ENCODE measurements at places on chromosomes 1 and 21.

- peak; percentile 47 for DNase-seq
Measured at GRCh38 chr1:51192213-51192843, 43.7 kb upstream of the RNF11 start.

DNA sequence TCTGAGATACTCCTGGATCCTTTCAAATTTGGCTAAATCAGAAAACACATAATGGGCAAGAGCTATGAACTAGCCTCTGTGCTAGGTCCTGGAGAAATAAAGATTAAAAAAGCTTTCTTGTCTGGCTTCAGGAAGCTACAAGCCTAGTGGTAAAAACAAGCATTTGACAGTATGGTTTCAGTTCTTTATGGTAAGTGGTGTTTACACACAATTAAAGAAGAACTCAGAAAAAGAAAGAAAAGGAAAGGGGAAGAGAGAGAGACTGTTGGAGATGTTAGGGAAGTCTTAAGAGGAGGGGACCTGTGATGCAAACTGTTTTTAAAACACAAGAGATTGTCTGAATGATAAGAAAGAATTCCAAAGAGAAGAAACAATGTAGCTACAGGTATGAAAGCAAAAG, 1.8 kb downstream of the OR10J1 start:
- no peak for DNase-seq

- no peak for DNase-seq
Measured at GRCh38 chr1:57800376-57800775, 376.5 kb upstream of the DAB1 start.

- DNase-seq: peak; percentile 44
Measured at GRCh38 chr1:44903011-44903680, 60.1 kb upstream of the PTCH2 start.

- DNase-seq: no peak
Measured at GRCh38 chr1:19416921-19417470, 68.3 kb downstream of the CAPZB start.

GRCh38 chr1:158801396-158801795, 20.4 kb upstream of the OR6N2 start:
- DNase-seq: no peak

DNA sequence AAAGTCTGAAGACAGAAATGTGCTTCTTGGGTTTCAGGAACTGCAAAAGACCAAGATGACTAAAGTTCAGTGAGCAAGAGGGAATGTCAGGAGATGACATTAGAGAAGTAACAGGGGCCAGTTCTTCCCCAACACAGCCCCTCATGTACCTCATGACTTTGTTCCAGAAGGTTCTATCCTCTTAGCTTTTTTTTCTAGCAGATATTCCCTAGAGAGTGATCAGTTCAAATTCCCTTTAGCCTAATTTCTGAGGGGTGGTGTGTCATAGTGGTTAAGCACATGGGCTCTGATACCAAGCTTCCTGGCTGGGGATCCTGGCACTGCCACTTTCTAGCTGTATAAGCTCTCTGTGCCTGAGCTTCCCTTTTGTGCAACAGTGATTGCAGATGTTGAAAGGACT, 108.0 kb downstream of the LBR start:
- DNase-seq: no peak

GRCh38 chr1:206497774-206498173, 9.6 kb upstream of the RASSF5 start:
- no peak for DNase-seq

- no peak for DNase-seq
Measured at GRCh38 chr1:25068829-25069228, 138.8 kb upstream of the RUNX3 start.

DNA sequence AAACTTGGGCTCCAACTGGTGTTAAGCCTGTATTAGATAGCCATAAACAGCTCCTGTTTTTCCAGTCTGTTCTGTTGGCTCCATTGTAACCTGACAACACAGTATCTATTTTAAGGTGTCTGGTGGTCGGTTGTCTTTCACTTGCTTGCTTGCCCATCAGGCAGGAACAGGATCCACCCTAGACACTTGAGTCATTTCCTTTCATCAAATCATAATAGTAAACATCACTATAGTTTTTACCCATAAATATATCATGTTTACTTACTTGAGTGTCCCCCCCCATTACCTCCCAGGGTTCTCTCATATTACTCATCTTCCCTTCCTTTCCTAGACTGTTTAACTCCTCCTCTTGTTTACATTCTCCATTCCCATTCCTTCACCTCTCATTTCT, 2.9 kb downstream of the DDI2 start:
- no peak for DNase-seq

All from heart left ventricle (tissue), 16 donors.